Heart right ventricle (tissue), 16 donors: ENCODE measurements at places on chromosomes 12 and 14.

- H3K27ac ChIP-seq = no peak overlapping the region
- H3K36me3 ChIP-seq = no peaks in the 10 kb centered on the region
- no peak for DNase-seq
- H3K4me1 ChIP-seq = no peaks in the 10 kb centered on the region
- H3K27me3 ChIP-seq = no peaks in the 10 kb centered on the region
These were observed 23.6 kb downstream of the OR11H4 start for GRCh38 chr14:20262642-20263128.

DNA sequence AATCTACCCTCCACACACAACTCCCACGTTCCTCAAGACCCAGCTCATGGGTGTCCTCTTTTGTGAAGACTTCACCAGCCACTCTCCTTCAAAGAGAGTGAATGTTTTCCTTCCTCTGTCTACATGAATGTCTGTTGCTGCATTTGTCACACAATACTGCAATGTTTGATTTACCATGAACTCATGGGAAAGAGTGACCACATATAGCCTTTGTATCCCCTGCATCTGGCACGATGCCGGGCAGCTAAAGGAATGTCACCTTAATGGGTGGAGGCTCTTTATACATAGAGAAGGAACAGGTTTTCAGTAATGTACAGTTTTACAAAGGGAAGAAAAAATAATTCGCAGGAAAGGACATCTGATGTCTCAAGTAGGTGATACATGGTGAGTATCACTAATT, 12.1 kb upstream of the BCDIN3D start:
- H3K36me3 ChIP-seq = no peaks in the 10 kb centered on the region
- no peak overlapping the region for H3K4me3 ChIP-seq
- peaks cover 8% of the 10 kb centered on the region for H3K27me3 ChIP-seq

- no peak overlapping the region for H3K27ac ChIP-seq
- H3K4me1 ChIP-seq = peaks cover 11% of the 10 kb centered on the region
- H3K36me3 ChIP-seq = no peaks in the 10 kb centered on the region
- DNase-seq = no peak
- no peak overlapping the region for H3K4me3 ChIP-seq
These were observed 7.3 kb upstream of the CACNB3 start for GRCh38 chr12:48810903-48811431.

DNA sequence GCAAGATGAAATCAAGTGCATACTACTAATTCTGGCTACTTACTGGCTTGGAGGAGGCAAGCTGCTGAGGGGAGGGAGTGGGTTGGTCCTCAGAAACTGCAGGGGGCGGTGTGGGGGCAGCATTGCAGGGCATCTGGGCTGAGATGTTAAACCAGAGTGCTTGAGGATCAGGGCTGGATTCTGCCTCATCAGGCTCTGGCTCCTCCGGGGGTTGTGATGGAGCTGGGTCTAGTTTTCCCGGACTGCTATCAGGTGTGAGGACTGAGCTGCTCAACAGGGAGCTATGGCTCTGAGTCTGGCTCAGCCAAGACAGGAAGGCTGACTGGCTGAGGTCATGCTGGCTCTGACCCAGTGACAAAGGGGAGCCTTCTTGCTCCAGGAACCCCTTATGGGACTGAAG, 28.6 kb downstream of the BAZ2A start:
- H3K4me1 ChIP-seq = no peaks in the 10 kb centered on the region
- H3K4me3 ChIP-seq = no peak overlapping the region
- peak overlapping the region; percentile 62 for H3K27ac ChIP-seq
- peaks cover 81% of the 10 kb centered on the region for H3K36me3 ChIP-seq

GRCh38 chr14:73058224-73058921, at the start of gene RBM25:
Gene RBM25, plus strand, starts transcription at chr14:73058534. Its CDS starts 13,108 bp downstream, at chr14:73071642.
- DNase-seq = peak; percentile 93
- H3K27me3 ChIP-seq = no peaks in the 10 kb centered on the region
- peaks cover 16% of the 10 kb centered on the region for H3K36me3 ChIP-seq
- H3K4me1 ChIP-seq = peaks cover 40% of the 10 kb centered on the region
- peak within 1 kb of the TSS; percentile 88 for H3K4me3 ChIP-seq

DNA sequence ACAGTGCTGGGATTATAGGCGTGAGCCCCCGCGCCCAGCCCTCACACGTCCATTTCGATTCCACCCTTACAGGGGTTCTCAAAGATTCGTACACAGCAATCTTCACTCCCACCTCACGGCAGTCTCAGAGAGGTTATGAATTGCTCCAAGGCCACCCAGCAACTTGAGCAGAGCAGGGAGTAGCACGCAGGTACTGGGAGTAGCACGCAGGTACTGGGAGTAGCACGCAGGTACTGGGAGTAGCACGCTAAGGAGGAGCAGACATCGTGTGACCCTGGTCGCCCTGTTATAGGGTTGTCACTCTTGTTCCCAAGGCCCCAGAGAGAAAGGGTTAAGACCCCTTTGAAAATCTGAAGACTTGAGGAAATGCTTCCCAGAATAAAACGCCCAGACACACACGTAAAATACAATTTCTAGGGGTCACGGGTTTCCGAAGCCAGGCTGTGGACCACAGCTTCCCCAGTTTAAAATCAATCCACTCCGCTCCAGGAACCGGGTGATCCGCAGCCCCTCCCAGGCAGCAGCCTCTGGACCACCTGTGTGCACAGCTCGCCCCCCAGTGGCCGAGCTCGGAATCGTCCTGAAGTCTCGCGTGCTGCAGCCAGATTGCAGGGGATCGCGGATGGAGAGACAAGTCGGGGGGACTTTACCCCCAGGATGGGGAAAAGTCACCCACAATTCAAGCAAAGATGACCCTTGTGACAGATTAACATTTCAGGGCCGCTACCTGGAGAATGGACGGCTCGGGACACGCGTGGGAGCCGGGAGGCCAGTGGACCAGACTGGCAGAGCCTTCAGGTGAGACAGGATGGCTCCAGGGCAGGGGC, 92.0 kb downstream of the SCARB1 start:
- H3K4me1 ChIP-seq = peaks cover 6% of the 10 kb centered on the region
- no peaks in the 10 kb centered on the region for H3K27me3 ChIP-seq
- DNase-seq = peak; percentile 83
- H3K27ac ChIP-seq = no peak overlapping the region
- H3K36me3 ChIP-seq = no peaks in the 10 kb centered on the region

GRCh38 chr12:52208424-52209165, 16.8 kb upstream of the KRT80 start:
- no peak overlapping the region for H3K27ac ChIP-seq
- H3K27me3 ChIP-seq = no peaks in the 10 kb centered on the region
- H3K4me1 ChIP-seq = peaks cover 16% of the 10 kb centered on the region

DNA sequence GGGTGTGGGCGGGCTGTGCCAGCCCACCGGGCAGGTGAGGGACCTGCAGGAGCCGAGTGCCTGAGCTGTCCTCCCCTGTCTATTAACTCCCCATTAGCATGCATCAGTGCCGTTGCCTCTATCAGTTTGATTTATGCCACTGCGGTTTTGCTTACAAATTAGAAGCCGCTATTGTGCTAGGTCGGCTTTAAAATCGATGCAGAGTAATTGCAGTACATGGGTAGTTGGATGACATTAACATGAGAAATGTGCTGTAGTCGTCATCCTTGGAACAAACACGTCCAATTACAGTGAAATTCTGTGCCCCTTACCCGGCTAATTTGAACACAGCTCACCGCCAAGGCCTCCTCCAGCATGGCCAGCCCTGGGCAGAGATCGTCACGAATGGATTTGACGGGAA, 145.8 kb downstream of the TSPAN9 start:
- no peak overlapping the region for H3K27ac ChIP-seq
- H3K4me1 ChIP-seq = peaks cover 94% of the 10 kb centered on the region
- H3K4me3 ChIP-seq = no peak overlapping the region
- no peak for DNase-seq
- H3K36me3 ChIP-seq = no peaks in the 10 kb centered on the region

DNA sequence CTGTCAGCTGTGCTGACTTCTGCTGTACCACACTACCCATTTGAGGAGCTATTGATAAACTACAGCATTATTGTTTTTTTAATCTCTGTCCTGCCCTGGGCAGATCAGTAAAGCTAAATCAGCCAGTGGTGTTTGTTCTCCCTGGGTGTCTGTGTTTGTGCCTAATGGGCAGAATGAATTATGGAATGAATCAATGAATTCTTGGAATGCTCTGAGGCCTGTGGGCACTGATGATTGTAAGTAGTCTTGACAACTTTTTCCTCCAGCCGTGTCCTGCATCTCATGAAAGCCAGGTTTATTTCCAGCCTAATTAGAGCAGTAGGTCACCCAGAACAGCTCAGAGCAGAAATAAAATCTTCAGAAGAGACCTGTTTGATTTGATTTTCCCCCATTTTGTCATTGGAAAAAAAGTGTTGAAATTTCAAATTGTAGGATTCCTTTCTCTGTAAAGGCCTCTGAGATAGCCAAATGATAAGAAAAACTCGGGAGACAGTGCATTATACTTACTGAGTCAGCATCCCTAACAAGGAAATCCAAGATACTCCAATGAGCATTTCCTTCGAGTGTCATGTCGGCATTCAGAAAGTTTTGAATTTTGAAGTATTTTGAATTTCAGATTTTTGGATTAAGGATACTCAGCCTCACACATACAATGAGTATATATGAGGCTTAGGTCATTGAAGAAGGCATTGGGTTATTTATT, 19.4 kb upstream of the EVL start:
- no peaks in the 10 kb centered on the region for H3K27me3 ChIP-seq
- H3K36me3 ChIP-seq = no peaks in the 10 kb centered on the region
- H3K27ac ChIP-seq = no peak overlapping the region
- DNase-seq = no peak

GRCh38 chr14:74545386-74545785, 51.8 kb downstream of the ISCA2 start:
- H3K27me3 ChIP-seq = no peaks in the 10 kb centered on the region
- no peak overlapping the region for H3K27ac ChIP-seq
- no peak for DNase-seq
- no peak overlapping the region for H3K4me3 ChIP-seq
- peaks cover 5% of the 10 kb centered on the region for H3K4me1 ChIP-seq
- H3K36me3 ChIP-seq = peaks cover 32% of the 10 kb centered on the region

DNA sequence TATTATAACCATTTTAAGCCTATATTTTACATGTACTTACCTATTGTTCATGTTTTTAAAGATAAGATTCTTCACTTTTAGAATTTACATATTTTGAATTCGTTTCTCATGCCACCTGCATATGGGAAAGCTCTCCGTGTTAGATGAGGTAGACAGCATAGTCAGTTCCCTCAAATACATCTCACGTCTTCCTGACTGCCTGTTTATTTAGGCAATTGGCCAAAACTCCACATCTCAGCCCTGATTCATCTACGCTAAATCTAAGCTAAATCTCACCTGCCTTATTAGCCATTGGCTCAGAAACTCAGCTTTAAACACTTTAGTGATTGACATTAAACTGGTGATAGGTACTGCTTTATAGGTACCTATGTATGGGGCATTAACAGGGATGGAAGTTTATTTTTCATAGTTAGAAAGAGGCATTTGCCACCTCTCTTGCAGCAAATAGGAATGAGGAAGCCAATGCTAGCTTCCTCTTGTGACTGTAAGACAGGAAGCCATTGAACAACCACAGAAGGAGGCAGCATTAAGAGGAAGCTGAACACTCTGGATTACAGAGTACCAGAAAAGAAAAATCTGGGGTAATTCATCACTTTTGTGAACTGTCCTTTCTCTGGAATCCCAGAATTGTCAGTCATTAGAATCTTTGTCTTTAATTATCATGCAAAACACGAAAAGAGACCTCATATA, 111.9 kb downstream of the LRFN5 start:
- DNase-seq = no peak
- H3K36me3 ChIP-seq = no peaks in the 10 kb centered on the region
- no peak overlapping the region for H3K27ac ChIP-seq
- peaks cover 9% of the 10 kb centered on the region for H3K4me1 ChIP-seq

DNA sequence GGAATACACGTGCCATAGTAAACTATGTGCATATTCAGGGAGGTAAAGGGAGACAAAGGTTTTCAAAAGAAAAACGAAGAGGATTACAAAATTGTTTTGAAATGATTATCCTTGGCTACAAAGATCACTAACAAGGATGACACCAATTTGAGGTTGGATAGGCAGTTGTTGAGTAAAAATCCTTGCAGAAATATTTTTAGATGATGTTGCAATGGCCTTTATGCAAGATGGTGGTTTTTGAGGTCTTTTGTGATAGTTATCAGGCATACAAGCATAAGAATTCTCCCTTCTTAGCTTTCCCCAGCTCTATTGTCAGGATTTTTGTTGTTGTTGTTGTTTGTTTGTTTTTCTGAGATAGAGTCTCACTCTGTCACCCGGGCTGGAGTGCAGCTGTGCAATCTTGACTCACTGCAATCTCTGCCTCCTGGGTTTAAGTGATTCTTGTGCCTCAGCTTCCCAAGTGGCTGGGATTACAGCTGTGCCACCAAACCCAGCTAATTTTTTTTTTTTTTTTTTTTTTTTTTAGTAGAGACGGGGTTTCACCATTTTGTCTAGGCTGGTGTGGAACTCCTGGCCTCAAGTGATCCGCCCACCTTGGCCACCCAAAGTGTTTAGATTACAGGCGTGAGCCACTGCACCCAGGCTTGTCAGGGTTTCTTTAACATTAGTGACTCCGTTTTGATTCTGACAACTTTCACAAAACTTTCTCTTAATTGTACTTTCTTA, 7.8 kb downstream of the RNASE1 start:
- peaks cover 37% of the 10 kb centered on the region for H3K4me1 ChIP-seq
- H3K27ac ChIP-seq = no peak overlapping the region
- no peak for DNase-seq
- H3K4me3 ChIP-seq = no peak overlapping the region
- H3K36me3 ChIP-seq = no peaks in the 10 kb centered on the region
- H3K27me3 ChIP-seq = no peaks in the 10 kb centered on the region

DNA sequence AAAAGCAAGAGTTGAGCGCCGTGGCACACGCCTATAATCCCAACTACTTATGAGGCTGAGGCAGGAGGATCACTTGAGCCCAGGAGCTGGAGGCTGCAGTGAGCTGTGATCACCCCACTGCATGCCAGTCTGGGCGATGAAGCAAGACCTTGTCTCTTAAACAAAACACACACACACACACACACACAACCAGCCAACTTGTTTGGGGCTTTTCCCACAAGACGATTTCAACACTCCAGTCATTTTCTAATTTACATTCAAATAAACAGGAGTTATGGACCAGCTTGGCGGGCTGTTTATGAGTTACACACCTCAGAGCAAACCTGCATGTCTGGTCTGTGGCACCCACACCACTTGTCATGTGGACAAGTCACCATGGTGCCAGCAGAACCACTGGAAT, 6.7 kb downstream of the GLTP start:
- DNase-seq = no peak
- H3K27ac ChIP-seq = no peak overlapping the region
- no peaks in the 10 kb centered on the region for H3K27me3 ChIP-seq
- H3K36me3 ChIP-seq = no peaks in the 10 kb centered on the region
- no peak overlapping the region for H3K4me3 ChIP-seq

DNA sequence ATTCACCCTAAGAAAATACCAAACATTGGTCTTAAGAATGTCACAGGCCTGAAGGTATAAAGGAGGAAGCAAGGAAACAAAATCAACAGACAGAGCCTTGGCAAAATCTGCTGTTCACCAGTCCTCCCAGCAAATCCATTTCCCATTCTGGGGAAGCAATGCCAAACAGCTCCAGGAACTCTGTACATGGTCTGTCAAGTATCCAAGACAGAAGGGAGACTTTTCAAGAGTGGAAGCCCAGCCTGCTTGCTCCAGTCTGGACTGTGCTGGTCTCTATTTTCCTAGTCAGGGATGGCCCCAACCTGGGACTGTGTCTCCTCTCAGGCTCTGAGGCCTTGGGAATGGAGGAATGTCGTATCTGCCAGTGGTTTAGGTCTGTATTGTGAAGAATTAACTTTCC, 251.5 kb downstream of the DAD1 start:
- peaks cover 12% of the 10 kb centered on the region for H3K4me1 ChIP-seq
- DNase-seq = no peak
- peak overlapping the region; percentile 83 for H3K27ac ChIP-seq
- no peaks in the 10 kb centered on the region for H3K27me3 ChIP-seq
- no peaks in the 10 kb centered on the region for H3K36me3 ChIP-seq
- no peak overlapping the region for H3K4me3 ChIP-seq

- H3K4me3 ChIP-seq = no peak overlapping the region
- no peaks in the 10 kb centered on the region for H3K36me3 ChIP-seq
- DNase-seq = no peak
- H3K27ac ChIP-seq = peak overlapping the region; percentile 54
These were observed 154.3 kb downstream of the TMX1 start for GRCh38 chr14:51394384-51394783.
